Neural crest cell (in vitro differentiated cells): ENCODE measurements at places on chromosomes 16 and 17.

DNA sequence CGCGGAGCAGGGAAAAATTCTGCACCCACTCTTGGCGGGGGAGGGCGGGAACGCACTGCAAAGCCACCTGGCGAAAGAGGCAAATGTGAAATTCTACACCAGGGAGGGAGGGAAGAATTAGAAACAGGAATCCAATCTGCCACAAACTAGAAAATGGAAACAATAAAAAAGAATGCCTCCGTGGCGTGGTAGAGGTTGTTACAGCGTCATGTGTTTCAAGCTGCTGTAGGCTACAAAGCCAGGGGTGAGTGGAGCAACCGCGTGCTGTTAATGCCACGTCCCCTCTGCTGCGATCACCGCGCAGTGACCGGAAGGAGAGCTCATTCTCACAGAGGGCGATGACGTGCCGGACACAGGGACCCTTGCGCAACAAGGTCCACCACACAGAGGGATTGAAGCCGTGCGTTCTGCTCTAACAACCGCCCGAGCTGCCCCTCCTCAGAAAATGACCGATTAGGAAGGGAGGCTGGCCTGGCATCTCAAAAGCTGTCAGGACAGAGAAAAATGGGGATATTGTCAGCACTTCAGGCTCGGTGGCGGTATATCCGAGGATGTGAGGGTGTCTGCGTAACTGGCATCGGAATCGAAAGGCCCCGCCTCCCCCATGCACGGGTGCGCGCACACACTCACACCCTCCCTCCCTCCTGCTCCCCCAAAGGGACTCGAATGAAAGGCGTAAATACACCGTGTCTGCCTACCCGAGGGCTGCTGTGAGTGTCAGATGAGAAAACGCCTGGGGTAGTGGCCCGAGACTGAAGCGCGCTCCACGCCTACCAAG is 70.8 kb upstream of the TNRC6C start:
- no peak for DNase-seq

DNA sequence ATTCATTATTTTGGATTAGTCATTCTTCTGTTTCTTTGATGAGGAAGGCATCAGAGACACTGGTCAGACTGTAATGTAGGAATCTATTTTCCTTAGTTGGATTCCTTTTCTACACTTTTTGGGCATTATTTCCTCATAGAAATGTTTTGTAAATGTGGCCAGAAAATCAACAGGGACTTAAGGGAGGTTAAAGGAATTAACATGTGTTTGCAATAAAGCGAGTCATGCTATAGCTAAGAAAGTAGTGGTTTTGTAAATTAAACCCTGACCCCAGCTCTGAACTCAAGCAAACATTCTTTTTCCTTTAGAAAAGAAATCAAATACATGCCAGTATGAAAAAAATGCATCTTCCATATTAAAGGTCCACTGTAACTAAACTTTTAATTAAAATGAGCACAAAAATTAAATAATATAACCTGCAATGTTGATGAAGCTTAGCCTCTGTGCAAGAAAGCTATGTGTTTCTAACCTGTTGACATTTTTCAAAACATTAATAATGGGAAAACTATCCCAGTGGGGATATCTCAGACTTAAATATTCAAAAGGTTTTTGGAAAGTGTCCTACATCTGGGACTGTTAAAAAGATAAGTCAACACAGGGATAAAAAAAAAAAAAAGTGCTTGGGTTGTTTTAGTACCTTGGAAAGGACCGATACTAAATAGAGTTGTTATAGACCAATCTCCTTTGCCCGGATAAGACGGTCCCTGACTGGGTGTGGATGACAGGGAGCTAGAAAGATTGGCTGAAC is 428.0 kb downstream of the CA10 start:
- DNase-seq, result no peak

- no peak for DNase-seq
These were observed 28.2 kb downstream of the AXIN2 start for GRCh38 chr17:65533056-65533745.

- DNase-seq, result no peak
These were observed 568.3 kb upstream of the SALL1 start for GRCh38 chr16:51719376-51719775.

DNA sequence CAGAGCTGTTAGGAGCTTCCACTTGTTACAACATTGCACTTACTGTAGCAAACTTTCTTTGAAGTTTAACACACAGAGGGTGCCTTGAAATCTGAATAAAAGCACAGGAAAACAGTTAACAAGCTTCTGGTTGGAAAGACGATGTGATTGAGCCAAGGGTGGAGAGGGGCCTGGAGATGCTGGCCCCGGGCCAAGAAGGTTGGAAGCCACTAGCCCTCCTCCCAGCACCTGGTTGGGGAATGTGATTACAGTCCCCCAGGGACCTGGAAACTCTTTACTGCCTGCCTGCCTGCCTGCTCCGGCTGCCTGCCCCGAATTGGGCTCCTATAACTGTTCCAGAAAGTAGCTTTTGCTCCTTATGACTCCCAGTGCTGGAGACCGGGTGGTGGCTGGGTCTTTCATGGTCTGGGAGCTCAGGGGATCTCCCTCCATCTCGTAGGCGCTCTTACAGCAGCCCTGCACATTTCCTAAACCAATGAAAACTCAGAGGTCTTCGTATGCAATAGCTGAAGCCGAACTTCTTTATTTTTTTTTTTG is 48.0 kb upstream of the ZFHX3 start:
- DNase-seq, result no peak

DNA sequence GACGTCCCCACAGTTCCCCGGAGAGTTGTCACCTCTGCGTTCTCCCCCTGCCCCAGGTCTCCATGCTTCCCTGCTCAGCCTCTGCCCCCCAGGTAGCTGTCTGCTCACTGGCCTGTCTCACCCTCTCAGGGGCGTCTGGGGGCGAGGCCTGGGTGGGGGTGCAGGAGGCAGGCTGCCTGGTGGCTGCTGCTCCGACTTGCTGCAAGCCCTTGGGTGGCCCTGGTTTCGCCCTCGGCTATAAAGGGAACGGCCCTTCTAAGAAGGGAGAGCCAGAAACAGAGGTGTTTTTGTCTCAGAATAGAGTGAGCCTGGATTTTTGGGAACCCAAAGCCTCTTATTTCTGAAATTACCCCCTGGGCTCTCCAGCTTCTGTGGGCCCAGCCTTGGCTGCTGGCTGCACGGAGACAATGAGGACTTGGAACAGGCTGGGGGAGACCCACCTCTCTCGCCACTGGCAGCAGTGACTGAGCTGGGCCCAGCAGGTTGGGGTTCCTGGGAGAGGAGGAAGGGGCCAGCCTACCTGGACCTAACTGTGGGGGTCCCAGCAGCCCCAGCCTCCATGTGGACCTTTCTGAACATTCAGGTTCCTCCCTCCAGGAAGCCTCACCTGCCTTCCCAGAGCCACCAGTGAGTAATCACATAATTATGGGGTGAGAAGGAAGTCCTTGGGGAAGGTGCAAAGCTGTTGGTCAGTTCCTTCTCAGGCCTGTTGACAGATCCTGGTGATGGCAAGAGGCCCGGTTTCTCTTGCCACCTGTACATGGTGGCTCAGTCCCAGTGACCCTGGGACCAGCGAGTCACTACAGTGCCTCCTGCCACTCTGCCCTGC is 15.5 kb upstream of the SPNS2 start:
- no peak for DNase-seq

DNA sequence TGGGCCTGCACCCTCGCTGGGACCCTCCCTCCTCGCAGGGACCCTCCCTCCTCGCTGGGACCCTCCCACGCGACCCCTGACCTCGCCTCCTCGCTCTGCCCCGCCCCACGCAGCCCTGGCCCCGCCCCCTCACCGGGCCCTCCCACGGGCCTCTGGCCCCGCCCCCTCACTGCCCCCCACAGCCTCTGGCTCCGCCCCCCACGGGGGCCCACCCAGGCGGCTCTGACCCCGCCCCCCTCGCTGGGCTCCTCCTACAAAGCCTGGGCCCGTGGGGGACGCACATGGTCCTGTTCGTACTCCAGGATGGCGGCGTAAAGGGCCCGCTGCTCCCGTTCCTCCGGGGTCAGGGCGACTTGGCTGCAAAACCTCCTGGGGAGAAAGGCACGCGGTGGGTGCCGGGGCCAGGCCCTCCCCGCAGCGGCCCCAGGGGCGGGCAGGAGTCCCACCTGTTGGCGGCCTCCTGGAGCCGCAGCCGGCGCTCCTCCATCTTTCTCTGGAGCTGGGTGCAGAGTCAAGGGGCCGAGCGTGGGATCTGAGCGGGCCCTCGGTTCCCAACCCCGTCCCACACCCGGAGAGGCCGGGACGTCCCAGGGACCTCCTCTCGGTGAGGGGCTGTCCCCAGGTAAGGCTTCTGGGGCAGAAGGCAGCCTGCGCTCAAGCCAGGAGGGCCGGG is 9.0 kb downstream of the VPS9D1 start:
- DNase-seq, result peak; percentile 47
